ENCODE measurements at places on chromosomes 7 and 10.
A peak's percentile ranks its signal among the peaks of the same experiment; 100 is the strongest.

DNA sequence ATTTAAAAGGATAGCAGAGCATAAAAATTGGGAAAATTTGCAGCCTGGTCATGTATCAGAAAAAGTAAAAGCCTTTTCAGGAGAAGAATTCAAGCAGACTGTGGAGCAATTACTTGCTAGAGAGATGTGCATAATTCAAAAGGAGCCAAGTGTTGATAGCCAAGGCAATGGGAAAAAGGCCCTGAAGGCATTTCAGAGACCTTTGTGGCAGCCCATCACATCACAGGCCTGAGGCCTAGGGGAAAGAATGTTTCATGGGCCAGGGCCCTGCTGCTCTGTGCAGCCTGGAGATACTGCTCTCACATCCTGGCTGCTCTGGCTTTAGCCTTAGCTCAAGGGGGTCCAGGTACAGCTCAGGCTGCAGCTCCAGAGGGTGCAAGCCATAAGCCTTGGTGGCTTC, 152.9 kb downstream of the MAGI2 start:
- DNase-seq, result no peak

GRCh38 chr10:132974886-132975830, 32.8 kb upstream of the CFAP46 start:
- no peak for DNase-seq

GRCh38 chr7:23944131-23944530, 234.1 kb downstream of the STK31 start:
- no peak for DNase-seq

DNA sequence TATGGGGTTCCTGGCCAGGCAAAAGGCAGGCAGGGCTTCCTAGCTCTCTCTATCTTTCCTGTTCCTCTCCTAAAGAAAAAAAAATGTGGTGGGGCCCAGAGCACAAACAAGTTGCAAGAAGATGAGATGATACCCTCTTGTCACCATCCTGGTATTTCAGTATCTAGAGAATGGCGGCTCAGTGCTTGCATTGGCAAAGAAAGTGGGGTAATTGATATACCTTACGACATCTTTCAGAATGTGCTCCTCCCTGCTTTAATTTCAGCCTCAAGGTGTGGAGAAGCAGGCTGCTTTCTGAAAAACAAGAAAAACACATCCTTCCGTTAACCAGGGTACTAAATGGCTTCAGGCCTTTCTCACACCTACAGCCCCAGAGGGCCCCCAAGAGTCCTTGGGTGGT, 34.5 kb upstream of the CUX1 start:
- no peak for DNase-seq

DNA sequence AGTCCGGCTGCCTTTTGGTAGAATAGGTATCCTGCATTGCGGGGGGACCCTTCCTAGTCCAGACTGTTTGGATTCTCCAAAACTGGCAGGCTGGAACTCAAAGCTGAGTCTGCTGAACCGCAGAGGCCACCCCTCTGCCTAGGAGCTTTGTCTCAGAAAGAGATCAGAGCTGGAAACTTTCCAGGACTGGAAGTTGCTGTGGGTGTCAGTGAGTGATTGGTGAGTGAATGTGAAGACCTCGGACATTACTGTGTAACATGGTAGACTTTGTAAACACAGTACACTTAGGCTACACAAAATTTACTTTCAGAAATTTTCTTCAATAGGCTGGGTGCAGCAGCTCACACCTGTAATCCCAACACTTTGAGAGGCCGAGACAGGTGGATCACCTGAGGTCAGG, 103.8 kb downstream of the DNAJC1 start:
- no peak for DNase-seq

DNA sequence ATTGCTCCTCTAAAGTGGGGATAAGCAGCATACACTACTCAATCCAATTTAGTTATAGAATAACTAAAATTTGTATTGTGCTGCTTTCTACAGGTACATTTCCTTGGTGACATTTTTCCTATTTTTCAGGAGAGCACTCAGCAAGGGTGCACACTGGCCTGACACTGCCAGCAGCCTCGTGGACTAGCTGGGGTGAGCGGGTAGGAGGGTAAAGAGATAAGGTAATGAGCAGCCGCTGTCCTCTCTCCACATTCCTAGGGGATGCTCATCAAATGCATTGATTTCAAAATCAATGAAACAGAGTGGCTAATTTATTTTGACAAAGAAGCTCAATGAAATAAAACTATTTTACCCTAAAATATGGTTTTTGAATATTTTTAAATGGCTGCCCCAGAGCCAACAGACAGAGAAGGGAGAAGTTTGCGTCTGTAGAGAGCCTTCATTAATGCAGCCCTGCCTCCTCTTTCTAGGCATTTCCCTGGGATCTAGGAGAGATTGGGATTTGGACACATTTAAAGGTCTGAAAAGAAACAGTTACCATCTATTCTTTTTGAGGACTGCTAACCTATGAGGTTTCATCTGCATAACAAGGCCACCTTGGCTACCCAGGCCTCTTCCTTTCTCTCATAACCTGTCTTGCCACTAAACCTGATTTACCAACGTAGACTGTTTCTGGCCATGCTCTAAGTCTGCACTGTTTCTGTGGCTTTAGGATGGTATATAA, 561.0 kb downstream of the IPMK start:
- DNase-seq, result no peak

DNA sequence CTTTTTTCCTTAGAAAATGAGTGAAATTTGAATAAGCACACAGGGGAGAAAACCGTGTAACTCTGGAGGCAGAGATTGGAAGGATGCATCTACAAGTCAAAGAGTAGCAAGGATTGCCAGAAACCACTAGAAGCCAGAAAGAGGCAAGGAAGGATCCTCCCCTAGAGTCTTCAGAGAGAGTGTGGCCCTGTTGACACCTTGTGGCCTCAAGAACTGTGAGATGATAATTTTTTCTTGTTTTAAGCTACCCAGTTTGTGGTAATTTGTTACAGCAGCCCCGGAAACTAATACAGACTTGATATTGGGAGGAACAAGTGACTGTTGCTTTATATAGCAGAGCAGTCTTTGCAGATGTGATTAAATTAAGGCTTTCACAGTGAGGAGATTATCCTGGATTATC, 3.6 kb upstream of the GIMAP7 start:
- DNase-seq, result no peak

DNA sequence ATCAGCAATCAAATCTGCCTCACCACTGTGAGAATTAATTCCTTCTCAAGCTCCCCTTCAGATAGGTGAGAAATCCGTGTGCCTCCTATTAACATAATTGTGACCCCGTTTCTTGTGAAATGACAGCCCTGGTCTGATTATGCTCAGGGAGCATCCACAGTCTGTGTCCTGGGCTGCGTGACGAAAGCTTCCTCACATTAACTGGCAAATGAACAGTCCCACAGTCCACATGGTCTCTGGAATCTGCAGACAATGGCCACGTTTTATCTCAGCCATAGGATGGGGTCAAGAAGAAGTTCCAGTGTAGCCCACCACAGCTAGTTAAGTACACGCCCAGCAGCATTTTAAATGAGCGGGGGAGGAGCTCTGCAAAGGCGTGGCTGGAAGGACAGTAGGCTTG, 229.2 kb downstream of the RPS24 start:
- DNase-seq, result no peak

DNA sequence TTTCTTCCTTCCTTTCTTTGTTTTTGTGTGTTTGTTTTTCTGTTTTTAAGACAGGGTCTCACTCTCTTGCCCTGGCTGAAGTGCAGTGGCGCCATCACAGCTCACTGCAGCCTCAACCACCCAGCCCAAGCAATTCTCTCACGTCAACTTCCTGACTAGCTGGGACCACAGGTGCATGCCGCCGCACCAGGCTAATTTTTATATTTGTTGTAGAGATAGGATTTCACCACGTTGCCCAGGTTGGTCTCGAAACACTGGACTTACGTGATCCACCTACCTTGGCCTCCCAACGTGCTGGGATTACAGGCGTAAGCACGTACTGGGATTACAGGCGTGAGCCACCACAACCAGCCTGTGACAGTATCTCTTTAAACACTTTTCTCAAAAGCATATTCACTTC, 120.7 kb downstream of the DKK1 start:
- no peak for DNase-seq

DNA sequence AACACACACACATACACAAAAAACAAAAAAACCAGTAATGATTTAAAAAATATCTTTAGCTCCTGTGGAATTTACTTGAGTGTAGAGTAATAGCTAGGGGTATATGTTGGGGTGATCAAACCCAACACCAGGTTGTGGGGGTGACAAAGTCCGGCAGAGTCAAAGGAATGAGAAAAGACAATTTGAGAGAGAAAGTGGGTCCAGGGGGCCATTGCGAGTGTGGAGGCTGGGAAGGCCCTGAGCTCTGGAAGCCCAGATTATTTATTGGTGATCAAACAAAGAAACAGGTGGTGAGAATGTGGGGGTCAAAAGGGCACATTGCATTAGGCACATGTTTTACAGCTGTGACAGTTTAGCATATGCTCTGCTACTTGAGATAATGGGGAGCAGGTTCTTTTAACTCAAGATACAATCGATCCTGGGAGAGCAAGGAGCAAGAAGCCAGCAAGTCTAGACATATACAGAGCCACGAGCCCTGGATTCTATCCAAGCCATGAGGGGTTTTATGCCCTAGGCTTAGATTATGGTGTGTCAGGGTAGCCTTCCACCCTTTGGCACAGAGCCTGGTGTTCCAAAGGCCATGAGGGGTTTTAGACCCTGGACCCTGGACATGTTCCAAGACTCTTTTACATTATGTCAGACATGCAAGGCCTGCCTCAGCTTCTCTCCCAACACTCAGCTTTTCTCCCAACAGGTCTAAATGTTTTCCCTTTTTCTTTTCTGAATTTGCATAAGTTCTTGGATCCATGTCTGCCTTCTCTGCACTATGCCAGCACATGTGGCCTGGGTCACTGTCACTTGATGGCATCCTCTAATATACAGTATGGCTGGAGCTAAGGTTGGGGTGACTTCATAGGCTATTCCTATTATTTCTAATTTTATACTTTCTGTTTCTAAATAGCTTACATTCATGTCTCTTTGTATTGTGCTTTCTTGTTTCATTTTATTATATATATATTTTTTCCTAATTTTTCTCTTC, 48.6 kb upstream of the MKI67 start:
- DNase-seq, result no peak

- peak; percentile 99 for DNase-seq
Measured at GRCh38 chr7:28037220-28038010, 143.2 kb downstream of the JAZF1 start.

- DNase-seq, result no peak
Measured at GRCh38 chr7:105878746-105879605, 2.6 kb upstream of the ATXN7L1 start.

DNA sequence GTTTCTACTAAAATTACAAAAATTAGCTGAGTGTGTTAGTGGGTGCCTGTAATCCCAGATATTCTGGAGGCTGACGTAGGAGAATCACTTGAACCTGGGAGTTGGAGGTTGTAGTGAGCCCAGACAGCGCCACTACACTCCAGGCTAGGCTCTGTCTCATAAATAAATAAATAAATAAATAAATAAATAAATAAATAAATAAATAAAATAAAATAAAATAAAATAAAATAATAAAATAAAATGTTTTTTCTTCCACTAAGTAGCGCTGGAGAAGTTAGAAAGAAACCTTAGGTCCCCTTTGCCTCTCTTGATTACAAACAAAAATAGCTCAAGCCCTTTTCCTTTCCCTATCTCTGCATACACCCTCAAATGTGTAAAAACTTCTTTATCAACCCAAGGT, 525.9 kb downstream of the IPMK start:
- no peak for DNase-seq

GRCh38 chr7:36115448-36116321, 37.4 kb upstream of the EEPD1 start:
- peak; percentile 99 for DNase-seq

- DNase-seq, result no peak
Measured at GRCh38 chr10:84225427-84226173, at the start of gene LRIT2. Gene LRIT2 (minus strand): TSS chr10:84225544. CDS start chr10:84225520, 24 bp downstream.

GRCh38 chr10:5089865-5090264, 4.3 kb upstream of the AKR1C3 start:
- DNase-seq, result no peak

GRCh38 chr10:124007102-124007772, 86.2 kb downstream of the CHST15 start:
- DNase-seq, result no peak

- DNase-seq, result no peak
Measured at GRCh38 chr7:103001210-103001609, 73.4 kb downstream of the FBXL13 start.

- DNase-seq, result no peak
Measured at GRCh38 chr10:121091961-121092719, 241.0 kb downstream of the WDR11 start.

DNA sequence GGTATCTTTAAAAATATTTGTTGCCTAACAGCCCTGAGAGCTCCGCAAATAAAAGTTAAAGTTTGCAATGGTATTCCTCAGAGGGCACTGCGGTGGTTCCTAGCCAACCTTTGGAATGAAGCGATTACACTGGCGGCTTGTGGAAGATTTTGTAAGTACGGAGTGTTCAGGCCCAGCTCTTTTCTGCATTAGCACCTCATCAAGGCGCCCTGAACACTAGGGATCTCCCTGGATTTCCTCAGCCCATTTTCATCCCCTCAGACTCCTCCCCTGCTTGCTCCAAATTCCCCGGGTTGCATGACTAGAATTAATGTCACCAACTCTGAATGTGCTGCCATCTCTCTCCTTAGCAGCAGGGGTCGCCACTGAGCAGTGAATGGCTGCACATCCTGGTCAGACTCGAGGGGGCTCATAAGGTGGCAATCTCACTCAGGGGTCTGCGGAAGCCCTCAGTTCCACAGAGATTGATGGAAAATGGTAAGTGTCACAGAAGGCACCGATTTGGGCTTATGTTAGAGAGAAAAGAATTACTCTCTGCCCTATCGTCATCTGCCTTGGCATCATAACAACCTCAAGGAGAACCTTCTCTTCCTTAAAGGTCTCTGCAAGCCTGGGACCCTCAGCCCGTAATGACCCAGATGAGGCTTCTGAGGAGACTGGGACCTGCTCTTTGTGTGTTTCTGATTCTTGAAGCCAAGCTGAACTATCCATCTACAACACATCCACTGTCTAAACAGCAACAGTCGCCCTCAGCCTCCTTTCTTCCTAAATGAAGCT, 262.8 kb upstream of the AOAH start:
- peak; percentile 26 for DNase-seq

DNA sequence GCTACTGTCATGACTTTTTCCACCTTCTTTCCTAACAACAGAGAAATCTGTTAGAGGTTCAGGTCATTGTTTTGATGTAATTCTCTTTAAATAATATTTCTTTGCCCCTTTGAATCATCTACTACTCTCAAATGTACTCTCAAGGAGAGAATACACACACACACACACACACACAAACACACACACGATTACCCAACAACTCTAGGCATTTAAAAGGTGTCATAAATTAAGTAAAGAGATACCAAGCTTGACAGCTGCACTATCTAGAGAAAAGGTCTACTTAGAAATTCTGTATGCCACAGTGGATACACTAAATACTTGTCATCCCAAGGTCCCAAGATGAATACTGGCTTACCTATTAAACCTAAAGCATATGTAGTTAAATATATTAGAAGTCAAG, 4.8 kb downstream of the PANK1 start:
- DNase-seq, result no peak

DNA sequence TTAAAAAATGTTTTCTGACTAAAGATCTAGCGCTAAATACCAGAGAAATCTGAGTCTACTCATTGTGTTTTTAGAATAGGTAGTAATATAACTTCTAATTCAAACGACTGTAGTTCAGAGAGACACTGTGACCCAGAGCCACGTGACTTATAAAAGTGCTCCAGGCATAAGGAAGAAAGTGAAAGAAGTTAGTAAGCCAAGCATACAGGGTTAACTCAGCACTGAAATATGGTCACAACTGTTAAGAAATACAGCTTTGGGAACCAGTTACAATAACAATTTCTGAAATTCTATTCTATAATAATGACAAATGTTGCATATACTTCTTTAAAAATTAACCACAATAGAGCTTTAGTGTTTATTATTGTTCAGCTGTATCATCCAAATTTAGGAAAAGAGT, 119.1 kb downstream of the TFEC start:
- no peak for DNase-seq

GRCh38 chr7:25638590-25639244, 410.4 kb upstream of the NPVF start:
- DNase-seq, result no peak
